ENCODE measurements at places on chromosomes 7 and 10. TPM values are rescaled to one million over a fixed set of nuclear protein-coding genes. Genes with fewer than 3 reads are reported as not detected.

GBX1 gene
- total RNA-seq, result not detected

IFIT3 gene
- total RNA-seq, result 10.7 TPM

DNA sequence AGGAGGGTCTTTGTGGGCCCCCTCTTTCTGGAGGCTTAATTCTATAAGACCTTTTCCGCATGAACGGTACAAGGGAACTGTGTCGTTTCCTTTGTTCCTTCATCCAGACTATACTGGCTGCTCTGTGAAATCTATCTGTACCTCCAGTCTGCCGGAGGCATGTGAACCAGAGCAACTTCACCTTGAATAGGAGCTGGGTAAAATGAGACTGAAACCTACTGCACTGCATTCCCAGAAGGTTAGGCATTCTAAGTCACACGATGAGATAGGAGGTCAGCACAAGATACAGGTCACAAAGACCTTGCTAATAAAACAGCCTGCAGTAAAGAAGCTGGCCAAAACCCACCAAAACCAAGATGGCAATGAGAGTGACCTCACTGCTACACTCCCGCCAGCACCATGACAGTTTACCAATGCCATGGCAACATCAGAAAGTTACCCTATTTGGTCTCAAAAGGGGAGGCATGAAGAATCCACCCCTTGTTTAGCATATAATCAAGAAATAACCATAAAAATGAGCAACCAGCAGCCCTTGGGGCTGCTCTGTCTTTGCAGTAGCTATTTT lies 36.8 kb upstream of the INPP5F start:
- DNase-seq, result no peak

GRCh38 chr7:157431951-157432540 lies 95.2 kb downstream of the DNAJB6 start:
- no peak for DNase-seq

LIPN gene
- not detected for total RNA-seq

TMEM225B gene
- total RNA-seq, result 0.19 TPM

- DNase-seq, result no peak
These were observed 256.2 kb upstream of the FERD3L start for GRCh38 chr7:19401461-19401860.

DNA sequence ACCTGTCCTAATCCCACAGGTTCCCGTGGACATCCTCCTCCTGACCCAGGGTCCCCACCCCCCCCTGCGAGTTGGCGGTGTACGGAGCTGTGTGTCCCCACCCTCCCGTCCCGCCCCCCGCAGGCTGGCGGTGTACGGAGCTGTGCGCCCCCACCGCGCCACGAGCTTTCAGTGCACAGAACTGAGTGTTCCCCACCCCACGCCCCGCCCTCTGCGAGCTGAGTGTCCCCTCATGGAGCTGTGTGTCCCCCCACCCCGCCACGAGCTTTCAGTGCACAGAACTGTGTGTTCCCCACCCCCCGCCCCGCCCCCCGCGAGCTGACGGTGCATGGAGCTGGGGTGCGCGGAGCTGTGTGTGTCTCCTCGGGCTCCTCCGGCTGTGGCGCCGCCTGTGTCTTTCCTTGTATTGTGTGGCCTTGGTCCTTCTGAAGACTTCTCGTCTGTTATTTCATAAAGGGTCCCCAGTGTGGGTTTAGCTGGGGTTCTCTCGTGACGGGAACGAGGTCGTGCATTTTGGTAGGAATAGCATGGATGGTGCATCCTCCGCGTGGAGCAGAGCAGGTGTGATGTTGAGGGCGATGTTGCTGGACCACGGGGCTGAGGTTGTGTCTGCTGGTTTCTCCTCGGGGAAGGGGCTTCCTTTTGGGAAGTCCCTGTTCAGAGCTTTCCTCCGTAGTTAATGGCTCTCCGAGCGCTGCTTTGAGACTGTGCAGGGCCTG lies 18.0 kb upstream of the JAKMIP3 start:
- DNase-seq, result no peak

DNA sequence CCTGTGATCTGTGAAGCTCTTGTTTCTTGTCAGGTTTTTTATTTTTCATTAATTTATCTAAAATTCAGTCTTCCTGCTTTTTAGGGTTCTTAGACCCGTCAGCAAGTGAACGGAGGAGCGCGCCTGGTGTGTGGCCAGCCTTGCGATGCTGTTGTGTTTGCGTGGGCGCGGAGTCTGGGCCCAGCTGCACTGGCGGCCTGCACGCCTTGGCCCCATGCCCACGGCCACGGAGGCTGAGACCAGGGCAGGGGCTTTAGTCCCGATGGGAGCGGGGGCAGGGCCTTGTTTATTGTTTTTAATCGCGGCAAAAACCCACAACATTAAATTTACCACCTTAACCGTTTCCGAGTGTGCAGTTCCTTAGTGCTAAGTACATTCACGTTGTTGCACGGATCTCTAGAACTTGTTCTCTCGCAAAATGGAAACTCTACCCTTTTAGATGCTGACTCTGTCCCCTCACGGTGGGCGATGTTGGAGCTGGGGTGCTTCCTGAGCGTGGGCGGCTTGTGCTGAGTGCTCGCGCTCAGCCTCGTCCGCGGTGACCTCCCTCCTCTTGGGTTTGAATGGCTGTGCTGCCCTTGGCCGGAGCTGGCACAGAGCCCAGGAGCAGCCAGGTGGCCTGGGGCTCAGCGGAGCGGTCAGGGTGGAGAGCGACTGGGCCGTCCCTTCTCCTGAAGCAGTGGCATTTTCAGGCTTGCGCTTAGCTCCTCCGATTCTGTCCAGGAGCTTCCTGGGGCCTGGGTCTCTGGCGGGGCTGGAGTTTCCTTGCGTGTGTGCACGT lies 69.1 kb downstream of the INPP5A start:
- DNase-seq, result no peak

DNA sequence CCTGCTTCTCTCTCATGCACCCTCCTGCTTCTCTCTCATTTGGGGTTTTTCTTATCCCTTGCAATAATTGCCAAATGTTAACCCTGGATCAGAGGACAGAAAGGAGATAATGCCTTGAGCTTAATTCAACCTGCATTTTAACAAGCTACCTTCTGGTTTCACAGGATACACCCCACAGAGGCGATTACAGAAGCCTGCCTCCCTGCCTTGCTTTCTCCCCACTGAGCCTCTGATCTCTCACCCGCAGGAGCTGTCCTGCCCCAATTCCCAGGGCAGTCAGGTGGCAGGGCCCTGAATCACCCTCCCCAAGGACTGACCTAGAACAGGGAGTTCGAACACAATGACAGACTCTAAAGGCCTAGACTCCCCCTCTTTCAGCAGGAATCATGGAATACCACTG lies 959.5 kb downstream of the GRID1 start:
- DNase-seq, result no peak

FAM25C gene
- not detected for total RNA-seq

STOX1 gene
- total RNA-seq, result not detected

AKR1B15 gene
- total RNA-seq, result not detected

DNA sequence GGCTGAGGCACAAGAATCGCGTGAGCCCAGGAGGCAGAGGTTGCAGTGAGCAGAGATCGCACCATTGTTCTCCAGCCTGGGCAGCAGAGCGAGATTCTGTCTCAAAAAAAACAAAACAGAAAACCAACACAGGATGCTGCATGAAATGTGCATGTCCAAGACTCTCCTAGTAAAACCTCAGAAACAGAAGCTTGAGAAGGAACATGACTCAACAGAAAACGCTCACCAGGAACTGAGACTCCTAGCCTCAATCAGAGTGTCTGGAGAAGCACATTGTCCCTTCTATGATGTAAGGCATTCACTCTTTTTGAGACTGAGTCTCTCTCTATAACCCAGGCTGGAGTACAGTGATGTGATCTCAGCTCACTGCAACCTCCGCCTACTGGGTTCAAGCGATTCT lies 168.3 kb downstream of the MYOF start:
- DNase-seq, result no peak

- no peak for DNase-seq
These were observed 13.1 kb upstream of the FBXW4 start for GRCh38 chr10:101708073-101708472.

KLF14 gene
- total RNA-seq, result not detected

PLAC9 gene
- total RNA-seq, result 6.5 TPM

GRCh38 chr10:10101106-10101505 lies 916.6 kb upstream of the CELF2 start:
- no peak for DNase-seq

DNA sequence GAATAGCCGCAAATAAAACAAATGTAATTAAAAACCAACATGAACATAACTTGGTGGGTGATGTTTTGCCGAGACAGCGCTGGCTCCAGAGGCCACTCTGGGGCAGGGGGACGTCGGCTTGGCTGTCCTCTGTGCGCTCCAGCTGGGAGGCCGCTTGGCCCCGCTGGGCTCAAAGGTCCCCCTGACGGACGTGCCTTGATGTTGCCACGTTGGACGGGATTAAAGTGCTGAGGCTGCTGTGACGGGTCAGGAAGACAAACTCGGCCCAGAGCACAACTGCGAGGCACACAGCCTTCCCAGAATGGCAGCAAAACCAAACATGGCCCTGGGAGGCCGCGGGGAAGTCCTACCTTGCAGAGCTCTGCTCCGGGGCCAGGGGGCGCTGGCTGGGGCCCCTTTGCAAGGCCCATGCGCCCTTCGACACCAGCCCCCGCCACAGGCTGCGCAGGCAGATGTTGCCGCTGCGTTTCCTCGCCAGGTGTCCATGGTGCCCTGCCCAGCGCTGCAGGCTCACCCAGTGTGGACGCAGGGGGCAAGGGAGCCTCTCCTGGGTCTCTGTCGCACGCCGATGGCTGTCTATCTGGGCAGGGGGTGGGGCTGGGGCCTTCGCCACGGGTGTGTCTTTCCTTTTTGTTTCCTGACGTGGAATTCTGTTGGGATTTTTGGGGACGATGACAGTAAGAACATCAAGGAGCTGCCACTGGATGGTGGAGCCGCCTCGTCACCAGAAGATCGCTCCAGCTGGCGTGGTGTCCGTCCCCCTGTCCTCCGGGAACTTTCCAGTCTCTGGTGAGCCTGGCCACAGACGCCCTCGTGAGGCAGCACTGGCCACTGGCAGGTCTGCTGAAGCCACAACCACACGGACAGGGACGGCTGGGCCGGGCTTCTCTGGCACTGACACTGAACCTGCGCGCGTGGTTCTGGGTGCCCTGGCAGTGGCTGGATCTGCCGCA lies 99.6 kb upstream of the DIP2C start:
- DNase-seq, result peak; percentile 84

SLC18A3 gene
- not detected for total RNA-seq

DNA sequence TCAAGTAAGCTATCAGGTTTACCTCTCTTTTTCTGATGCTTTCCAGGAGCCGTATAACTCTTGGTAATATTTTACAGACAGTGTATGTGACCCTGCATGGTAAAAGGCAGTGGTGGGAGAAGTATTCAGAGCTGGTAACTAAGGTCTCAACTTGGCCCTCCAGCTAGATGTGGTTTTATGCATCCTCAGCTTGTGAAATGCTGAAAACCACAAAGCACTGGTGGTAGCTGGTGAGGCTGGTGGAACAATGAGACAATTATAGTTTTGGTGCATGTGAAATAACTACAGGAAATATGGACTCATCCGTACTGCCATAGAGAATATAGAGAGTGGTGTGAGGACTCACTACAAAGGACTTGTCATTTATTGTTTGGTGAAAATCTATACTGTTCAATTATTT lies 383.0 kb upstream of the PCDH15 start:
- DNase-seq, result no peak

- no peak for DNase-seq
These were observed 67.9 kb downstream of the ZNF680 start for GRCh38 chr7:64494912-64495461.

PPP1R17 gene
- total RNA-seq, result not detected

SPOCK2 gene
- not detected for total RNA-seq

DNA sequence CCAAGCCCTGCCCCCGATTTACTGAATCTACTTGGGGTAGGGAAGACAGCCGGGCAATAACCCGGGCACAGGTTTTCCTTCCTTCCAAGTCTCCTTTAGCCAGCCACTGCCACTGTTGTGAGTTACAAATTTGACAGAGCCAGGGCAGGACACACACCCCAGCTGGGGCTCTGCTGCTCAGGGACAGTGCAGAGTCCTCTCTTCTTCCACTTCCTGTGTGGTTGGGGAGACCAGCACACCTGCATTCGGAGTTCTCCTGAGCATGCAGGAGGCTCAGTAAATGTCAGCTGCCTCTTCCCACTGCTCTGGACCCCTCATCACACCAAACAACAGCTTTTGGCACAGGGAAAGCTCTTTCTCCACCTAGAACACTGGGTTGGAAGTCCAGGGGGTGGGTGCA lies 21.3 kb downstream of the CHST15 start:
- DNase-seq, result no peak

DNA sequence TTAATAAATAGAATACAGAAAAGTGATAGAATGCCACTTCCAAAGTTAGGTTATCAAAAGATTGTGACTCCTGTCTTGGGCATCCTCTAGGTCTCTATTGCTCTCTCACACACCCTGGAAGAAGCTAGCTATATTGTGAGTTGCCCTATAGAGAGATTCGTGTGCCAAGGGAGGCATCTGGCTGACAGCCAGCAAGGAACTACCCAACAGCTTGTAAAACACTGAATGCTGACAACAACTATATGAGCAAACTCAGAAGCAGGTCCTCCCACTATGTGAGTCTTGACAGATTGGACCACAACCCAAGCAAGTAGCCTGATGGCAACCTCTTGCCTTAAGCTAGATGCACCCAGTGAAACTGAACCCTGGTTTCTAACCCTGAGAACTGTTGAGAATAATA lies 55.7 kb upstream of the CDK14 start:
- DNase-seq, result no peak

DNA sequence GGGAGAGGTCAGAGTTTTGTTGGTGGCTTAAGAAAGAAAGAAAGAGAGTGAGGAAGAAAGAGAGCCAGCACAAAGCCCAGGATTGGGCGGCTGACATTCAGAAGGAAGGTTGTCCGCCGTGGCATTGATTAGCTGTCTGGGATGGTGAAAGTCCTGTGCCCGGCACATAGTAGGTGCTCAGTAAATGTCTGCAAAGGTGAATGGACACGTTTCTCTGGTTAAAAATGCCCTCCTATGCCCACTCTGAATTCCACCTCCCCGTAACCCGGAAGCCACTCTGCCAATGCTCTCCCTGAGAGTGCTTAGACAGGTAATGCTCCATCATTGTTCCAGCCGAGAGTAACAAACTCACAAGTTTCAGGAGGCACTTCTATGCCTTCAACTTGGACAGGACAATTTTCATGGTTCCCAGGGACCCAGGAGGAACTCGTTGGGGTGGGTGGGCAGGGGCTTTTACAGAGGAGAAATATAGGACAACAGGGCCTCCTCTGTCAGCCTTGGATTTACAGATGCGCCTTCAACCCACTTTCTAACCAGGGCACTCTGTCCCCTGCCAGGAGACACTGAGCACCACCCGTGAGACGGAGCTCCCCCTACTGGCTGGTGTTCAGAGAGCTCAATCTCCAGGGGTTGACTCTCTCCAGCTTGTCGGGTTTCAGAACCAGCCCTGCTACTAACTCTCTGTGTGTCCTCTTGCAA lies 411.5 kb upstream of the ZMIZ1 start:
- peak; percentile 33 for DNase-seq

Data from HFFc6 (cell line).